Testis (tissue), 5 donors: ENCODE measurements at places on chromosomes 12 and 14. TPM values are rescaled to one million over a fixed set of nuclear protein-coding genes. Genes with fewer than 3 reads are reported as not detected.

NRXN3 gene
- total RNA-seq: 8.0 TPM

MPHOSPH9 gene
- total RNA-seq: 60.3 TPM

KIF26A gene
- total RNA-seq: 18.3 TPM

MYO1H gene
- 1.7 TPM for total RNA-seq

EIF2S3B gene
- 2.1 TPM for total RNA-seq

RIMKLB gene
- 123 TPM for total RNA-seq

SLC41A2 gene
- total RNA-seq: 49.5 TPM

GPR65 gene
- 0.31 TPM for total RNA-seq

KRT80 gene
- total RNA-seq: 0.50 TPM

PTPRO gene
- 1.1 TPM for total RNA-seq

KRT6B gene
- total RNA-seq: not detected
